ENCODE measurements at places on chromosomes 3 and 15. TPM values are rescaled to one million over a fixed set of nuclear protein-coding genes. Genes with fewer than 3 reads are reported as not detected.

POLR2H gene
- 74.7 TPM for total RNA-seq

CNTN3 gene
- not detected for total RNA-seq

COL6A6 gene
- not detected for total RNA-seq

POTEB3 gene
- total RNA-seq = not detected

PLCH1 gene
- total RNA-seq = not detected

ZNF620 gene
- 4.0 TPM for total RNA-seq

ACTC1 gene
- not detected for total RNA-seq

ZNF860 gene
- total RNA-seq = 1.2 TPM

GOLGA6C gene
- not detected for total RNA-seq

ARIH2 gene
- total RNA-seq = 55.5 TPM

CHRM5 gene
- not detected for total RNA-seq

SKOR1 gene
- total RNA-seq = 0.19 TPM

CDHR4 gene
- total RNA-seq = not detected

ZPLD1 gene
- total RNA-seq = 0.10 TPM

SLC24A5 gene
- not detected for total RNA-seq

MON1A gene
- total RNA-seq = 12.4 TPM

CPNE9 gene
- total RNA-seq = not detected

SLC9A9 gene
- total RNA-seq = 1.2 TPM

GRK7 gene
- not detected for total RNA-seq

PTH1R gene
- not detected for total RNA-seq

TNIK gene
- total RNA-seq = 21.4 TPM

IQCH gene
- total RNA-seq = 1.1 TPM

MITF gene
- total RNA-seq = 6.1 TPM

NDN gene
- total RNA-seq = 63.3 TPM

SI gene
- total RNA-seq = not detected

BTLA gene
- not detected for total RNA-seq

IGSF10 gene
- 0.18 TPM for total RNA-seq

IDH3A gene
- total RNA-seq = 32.8 TPM

MAPKAPK3 gene
- total RNA-seq = 15.5 TPM

SNTN gene
- not detected for total RNA-seq

RBM15B gene
- 29.4 TPM for total RNA-seq

LMAN1L gene
- total RNA-seq = not detected

ADAMTS9 gene
- total RNA-seq = 72.1 TPM

TMEM266 gene
- total RNA-seq = not detected

CCR3 gene
- total RNA-seq = not detected

GASK1A gene
- total RNA-seq = not detected

SAMMSON gene
- not detected for total RNA-seq

PLCB2 gene
- total RNA-seq = 5.1 TPM

PYDC2 gene
- total RNA-seq = not detected

CCDC39 gene
- total RNA-seq = not detected

PLA2G4D gene
- not detected for total RNA-seq

Measured in glomerular endothelial cell (primary cell).